Activated T-cell treated with anti-CD3 and anti-CD28 coated beads, Interleukin-2, amount 50 U/mL, for 4 hours (primary cell): ENCODE measurements at places on chromosomes 16 and 17.

- no peak for DNase-seq
Observed at GRCh38 chr17:9918804-9919352, 13.8 kb upstream of the RCVRN start.

- DNase-seq, result no peak
Observed at GRCh38 chr16:88769617-88770460, 15.2 kb downstream of the PIEZO1 start.

DNA sequence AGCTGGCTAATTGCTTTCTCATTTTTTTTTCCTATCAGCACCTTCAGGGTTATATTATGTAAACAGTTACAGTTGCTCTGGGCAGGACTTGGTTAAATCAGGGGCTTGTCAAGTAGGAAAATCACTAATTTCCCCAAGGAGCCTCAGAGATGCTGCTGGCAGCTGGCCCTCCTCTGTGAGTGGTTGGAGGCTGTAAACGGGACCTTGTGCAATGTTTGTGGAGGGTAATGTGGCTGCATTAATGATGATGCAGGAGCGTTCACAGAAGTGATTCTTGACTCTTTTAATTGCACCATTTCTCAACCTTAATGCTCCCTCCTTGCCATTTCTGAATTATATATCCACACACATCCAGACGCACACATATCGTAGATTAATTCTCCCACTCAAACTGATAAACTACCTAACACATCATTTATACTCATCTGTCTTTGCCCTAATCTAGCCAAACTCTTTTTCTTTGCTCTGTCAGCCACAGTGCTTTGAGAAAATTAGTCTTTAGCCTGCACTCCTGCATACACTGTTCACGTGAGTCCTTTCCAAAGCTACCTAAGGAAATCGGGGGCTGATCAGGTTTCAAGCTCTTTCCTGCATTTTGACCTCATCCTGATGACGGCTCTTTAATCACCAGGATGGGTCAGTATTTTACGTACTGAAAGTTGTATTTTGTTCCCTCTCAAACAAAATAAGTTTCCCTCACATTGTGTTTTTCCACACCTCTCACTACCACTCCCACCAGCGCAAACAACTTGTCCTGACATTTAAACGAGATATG, 154.4 kb upstream of the PIRT start:
- DNase-seq, result no peak

GRCh38 chr17:8120520-8121406, 2.4 kb upstream of the ALOXE3 start:
- peak; percentile 72 for DNase-seq
